ENCODE measurements at places on chromosomes 7 and 10.
A peak's percentile ranks its signal among the peaks of the same experiment; 100 is the strongest.

GRCh38 chr10:18325889-18326531, 185.8 kb downstream of the CACNB2 start:
- DNase-seq = no peak

GRCh38 chr7:26691406-26691805, 173.0 kb downstream of the SKAP2 start:
- no peak for DNase-seq

GRCh38 chr7:159031750-159032149, 112.9 kb downstream of the VIPR2 start:
- DNase-seq = no peak

- DNase-seq = peak; percentile 33
These were observed 652 bp downstream of the HMX2 start for GRCh38 chr10:123148414-123149161.

DNA sequence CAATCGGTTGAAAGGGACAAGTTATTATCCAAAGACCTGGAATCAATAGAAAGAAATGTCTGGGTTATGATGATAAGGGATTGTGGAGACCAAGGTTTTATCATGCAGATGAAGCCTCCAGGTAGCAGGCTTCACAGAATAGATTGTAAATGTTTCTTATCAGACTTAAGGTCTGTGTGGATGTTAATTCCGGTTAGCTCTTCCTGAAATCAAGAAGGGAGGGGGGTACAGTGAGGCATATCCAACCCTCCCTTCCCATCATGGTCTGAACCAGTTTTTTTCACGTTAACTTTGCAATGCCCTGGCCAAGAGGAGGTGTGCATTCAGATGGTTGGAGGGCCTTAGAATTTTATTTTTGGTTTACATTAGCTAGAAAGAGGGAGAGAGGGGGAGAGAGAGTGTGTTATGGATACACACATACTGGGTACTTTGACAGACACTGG, 9.8 kb upstream of the LRRC61 start:
- DNase-seq = no peak

- DNase-seq = no peak
These were observed 68.0 kb downstream of the GBF1 start for GRCh38 chr10:102313221-102313896.

- DNase-seq = no peak
These were observed 34.2 kb upstream of the AKR1B1 start for GRCh38 chr7:134493091-134493490.

- no peak for DNase-seq
These were observed 683.1 kb downstream of the NRG3 start for GRCh38 chr10:82558014-82558607.

DNA sequence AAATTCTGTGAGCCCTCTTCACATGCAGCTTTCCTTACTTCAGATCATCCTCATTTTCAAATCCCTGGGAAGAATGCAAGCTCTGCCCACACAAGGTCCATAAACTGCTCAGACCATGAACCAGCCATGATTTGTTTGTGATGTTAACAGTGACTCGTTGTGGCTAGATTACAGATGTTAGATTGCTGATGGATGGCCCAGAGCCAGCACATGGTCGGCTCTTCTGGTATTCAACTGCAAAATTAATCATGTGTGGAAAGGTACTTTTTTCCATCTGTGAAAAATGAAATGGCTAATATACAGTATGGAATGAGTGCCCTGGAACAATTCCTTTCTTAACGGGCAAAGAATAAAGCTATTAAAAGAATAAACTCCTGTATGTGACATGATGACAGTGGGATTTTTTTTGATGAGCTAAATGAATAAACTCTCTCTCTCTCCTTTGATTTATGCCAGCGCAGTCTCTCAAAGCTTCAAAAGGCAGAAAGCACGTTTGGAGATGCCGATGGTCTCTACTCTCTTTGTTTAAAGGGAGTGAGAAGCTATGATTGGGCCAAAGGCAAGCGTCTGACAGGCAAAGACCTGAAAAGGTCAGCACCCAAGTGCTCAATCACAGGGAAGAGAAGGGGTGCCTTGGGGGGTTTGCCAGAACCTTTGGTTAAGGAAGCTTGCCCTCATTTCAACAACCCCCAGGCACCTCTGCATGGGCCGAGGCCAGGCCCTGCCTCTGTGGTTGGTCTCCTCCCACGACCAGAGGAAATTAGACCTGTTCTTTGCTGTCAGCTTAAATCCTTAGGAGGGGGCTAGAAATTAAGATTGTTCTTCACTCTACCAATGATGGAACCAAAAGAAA, 444.0 kb upstream of the NFE2L3 start:
- DNase-seq = no peak

- no peak for DNase-seq
These were observed 586.6 kb downstream of the SUGCT start for GRCh38 chr7:40721342-40721949.

- no peak for DNase-seq
These were observed 81.3 kb upstream of the CUX1 start for GRCh38 chr7:101736084-101736483.

GRCh38 chr7:149027611-149028345, 527 bp downstream of the PDIA4 start:
- DNase-seq = no peak

- DNase-seq = no peak
These were observed 20.1 kb downstream of the P4HA1 start for GRCh38 chr10:73076360-73077183.

GRCh38 chr10:73967022-73967429, 30.9 kb upstream of the VCL start:
- no peak for DNase-seq

GRCh38 chr7:110156511-110156910, 934.4 kb upstream of the LRRN3 start:
- DNase-seq = no peak

DNA sequence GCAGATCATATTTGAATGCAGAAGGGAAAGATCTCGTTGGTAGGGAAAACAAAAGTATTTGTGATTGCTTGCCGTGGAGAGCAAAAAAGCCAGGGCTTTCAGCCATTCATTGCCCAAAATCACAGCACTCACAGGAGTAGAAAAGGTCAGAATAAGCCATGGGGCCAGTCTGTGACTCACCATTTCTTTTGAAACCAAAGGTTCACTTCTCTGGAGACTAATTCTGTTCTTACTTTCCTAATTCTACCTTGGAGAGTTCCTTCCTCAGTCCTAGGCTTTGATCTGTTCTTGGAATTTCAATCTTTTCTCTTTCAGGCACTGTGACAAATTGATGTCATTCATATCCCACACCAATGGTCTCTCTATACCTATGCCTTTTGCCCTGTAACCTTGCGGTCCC, 54.1 kb upstream of the FAM180A start:
- no peak for DNase-seq

DNA sequence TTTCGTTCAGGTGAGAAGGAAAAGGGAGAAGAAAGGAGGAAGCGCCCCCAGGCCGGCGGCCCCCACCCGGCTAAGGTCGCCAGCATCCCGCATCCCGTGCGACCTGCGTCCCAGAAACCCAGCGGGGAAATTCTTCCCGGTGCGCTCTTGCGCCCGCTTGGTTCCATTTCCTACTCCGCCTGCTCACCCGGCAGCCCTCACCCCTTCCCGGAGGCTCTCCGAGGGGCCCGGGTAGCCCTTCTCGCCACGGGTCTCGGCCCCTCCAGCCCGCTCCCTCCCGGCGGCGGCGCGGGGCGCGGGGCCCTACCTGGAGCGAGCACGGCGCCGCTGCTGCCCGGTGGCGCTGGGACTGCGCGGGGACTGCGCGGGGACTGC, at the start of gene PRKCQ:
Gene PRKCQ, minus strand, starts transcription at position 373 of the 375 bp plus-strand sequence. CDS start 65,141 bp downstream, outside the sequence.
- DNase-seq = peak; percentile 19

- no peak for DNase-seq
These were observed 563.1 kb downstream of the INHBA start for GRCh38 chr7:41139789-41140188.

GRCh38 chr7:73992101-73992562, 35.8 kb upstream of the ELN start:
- no peak for DNase-seq

DNA sequence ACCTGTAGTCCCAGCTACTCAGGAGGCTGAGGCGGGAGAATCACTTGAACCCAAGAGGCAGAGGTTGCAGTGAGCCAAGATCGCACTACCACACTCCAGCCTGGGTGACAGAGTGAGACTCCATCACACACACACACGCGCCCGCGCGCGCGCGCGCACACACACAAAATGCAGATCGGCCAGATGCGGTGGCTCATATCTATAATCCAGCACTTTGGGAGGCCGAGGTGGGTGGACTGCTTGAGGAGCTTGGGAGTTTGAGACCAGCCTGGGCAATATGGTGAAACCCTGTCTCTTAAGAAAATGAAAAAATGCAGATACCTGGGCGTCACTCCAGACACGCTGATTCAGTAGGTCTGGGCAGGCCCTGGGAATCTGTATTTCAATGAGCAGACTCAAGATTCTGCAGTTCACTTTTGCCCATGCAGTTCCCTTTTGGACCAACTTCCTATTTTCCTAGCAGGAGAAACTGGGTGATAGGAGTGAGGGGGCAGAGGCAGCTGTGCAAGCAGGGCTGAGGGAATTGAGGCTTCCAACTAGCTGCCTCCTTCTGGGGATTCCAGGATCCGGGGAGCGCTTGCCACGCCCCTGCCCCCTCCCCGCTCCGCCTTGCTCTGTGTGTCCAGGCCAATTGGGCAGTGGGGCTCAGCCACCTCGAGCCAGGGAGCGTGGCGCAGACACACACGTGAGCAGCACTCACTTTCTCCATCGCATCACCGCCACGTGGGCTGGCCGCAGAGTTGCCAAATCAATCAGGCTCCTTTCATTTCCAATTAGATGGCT, 173.6 kb downstream of the SH3PXD2A start:
- DNase-seq = no peak

DNA sequence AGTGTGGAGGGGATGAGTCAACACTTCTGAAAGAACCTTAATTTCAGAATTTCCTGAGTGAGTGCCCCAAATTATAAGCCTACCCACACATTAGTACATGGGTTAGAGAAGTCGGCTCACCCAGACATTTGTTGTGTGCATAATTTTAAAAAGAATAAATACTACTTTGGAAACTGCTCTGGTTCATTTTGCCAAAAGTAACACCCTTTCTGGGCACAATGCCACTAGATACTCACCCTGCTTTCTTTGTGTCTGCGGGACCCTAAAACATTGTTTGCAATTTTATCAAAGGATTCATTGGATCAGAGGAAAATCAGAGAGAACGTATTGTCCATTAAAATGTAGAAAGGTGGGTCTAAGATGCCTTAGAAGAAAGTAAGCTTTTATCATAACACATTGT, 245.5 kb upstream of the NRP1 start:
- DNase-seq = no peak

- DNase-seq = no peak
These were observed 88.5 kb upstream of the TCERG1L start for GRCh38 chr10:131399981-131400380.

DNA sequence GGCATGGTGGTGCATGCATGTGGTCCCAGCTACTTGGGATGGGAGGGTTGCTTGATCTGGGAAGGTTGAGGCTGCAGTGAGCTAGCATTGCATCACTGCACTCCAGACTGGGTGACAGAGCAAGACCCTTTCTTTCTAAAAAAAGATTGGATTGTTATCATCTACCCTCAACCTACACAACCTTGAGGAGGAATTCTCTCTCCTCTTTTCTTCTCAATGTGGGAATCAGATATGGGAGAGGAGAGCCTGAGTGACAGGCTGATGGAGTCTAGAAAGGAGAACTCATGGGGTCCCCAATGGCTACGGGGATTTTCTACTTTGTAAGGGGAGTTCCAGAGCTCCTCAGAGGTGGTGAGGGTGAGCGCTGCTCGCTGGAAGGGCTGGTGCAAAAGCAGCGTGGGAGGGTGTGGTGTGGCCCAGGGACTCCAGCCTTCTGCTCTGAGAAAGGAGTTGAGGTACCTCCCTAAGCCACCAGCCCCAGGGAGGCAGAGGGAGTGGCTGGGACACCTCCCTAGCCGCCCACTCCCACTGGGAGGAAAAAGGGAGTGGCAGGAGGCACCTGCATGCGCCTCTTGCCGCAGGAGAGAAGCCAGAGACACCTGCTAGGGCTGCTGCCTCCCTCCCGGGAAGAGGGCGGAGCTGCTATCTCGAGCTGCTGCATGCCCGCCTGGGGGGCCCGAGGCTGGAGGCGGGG, 48.4 kb downstream of the GATA3 start:
- peak; percentile 64 for DNase-seq

- no peak for DNase-seq
These were observed 1.1 kb downstream of the COL17A1 start for GRCh38 chr10:104084482-104085142.

- DNase-seq = peak; percentile 90
These were observed at the start of gene PIP4K2A for GRCh38 chr10:22714479-22715289. Gene PIP4K2A (minus strand): TSS chr10:22714578. CDS start chr10:22714326, 252 bp downstream.

DNA sequence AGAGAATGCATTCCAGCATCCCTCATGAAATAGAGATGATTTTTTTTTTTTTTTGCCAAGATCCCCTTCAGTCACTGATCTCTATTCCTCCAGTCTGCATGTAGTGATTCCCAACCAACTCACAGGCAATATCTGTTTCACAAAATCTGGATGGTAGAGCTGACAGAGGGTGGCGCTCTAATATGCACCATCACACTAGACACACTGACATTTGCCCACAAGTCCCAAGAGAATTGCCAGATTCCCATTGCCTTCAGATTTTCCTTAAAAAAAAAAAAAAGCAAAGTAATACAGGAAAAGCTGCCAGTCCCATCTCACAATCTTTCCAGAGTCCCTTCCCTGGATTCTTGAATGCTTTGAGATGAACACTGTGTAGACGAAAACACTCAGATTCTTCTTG, 301.0 kb downstream of the SORCS1 start:
- DNase-seq = no peak

DNA sequence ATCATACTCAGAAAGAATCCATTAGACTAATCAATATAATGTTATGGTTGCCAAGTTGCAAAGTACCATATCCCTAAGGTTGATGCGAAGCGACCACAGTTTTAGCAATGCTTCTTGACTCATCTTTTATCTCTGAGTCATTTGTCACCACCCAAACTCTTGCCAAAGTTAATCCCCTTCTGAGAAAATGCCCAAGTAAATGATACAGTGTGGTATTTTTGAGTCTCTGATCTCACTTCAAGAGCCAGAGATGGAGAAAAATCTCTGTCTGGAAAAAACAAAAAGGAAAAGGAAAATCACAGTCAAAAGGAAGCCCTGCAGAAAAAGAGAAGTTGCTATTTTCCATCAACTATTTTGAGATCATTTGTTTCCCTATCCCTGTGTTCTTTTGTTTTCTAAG, 26.7 kb upstream of the OTUD1 start:
- no peak for DNase-seq

DNA sequence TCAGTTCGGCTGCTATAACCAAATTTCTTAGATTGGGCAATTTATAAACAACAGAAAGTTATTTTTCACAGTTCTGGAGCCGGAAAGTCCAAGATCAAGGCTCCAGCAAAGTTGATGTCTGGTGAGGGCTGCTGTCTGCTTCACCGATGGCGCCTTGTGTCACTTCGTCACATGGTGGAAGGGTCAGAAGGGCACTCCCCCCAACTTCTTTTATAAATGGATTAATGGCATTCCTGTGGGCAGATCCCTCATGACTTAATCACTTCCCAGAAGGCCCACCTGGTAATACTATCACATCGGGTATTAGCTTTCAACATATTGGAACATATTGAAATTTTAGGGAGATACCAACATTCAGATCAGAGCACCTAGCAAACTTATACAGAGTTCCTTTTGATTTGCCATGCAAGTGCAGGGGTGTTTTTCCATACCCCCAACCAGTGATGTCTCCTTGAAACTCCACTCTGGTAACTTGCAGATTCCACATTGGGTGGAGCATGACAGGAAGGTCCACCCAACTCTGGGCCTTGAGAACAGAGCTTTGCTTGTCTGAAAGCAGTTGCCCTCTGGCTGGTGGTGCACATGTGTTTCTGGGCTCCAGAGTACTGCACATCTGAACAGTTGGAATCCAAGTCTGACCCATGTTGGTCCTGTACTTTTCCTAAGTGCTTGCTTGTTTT, 85.1 kb upstream of the KMT2E start:
- no peak for DNase-seq

- no peak for DNase-seq
These were observed 322.9 kb upstream of the AKR1E2 start for GRCh38 chr10:4503076-4503475.

GRCh38 chr10:125788156-125789034, 12.8 kb upstream of the MMP21 start:
- no peak for DNase-seq

Data from GM10248 (cell line).